SW 1271 (cell line): ENCODE measurements at places on chromosomes 12 and 14.

DNA sequence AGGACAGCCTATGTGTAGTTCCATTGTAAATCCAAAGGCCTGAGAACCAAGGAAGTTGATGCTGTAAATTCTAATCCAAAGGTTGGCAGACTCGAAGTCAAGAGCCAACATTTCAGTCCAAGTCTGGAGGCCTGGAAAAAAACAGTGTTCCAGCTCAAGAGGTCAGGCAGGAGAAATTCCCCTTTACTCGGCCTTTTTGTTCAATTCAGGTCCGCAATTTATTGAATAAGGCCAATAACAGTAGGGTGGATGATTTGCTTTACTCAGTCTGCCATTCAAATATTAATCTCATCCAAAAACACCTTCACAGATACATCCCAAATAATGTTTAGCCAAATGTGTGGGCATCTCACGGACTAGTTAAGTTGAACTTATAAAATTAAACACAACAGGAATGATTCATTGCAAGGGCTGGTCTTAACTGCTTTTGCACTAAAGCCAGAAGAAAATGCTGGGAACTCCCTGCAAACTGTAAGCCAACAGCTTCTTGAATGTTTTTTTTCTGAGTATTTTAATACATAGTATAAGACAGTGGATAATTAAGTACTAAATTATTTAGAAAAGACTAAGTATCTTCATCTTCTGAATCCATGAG lies 197.4 kb upstream of the GARIN6 start:
- DNase-seq = no peak

DNA sequence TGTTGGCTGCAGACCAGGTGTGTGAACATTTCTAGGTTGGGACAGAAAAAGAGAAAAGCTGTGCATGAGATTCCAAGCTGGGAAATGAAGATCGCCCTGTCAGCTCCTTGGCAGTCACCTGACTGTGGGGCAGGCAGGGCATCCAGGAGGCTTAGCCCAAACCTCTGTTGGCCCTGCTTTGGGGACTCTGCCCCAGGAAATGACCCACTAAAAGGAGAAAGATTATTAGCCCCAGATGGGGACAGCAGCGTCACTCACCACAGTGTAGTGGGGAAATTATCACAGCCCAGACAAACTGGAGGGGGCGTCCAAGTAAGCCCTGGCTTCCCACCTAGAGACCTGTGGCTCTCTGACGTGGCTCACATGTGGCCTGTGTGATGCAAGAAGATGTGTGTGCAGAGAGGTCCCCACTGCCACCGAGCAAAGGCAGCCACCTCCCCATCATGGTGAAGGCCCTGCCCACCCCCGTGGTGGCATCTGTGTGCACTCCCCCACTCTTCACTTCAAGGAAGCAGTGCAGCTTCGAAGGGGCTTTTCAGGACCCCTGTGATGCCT lies 39.1 kb downstream of the DIO3 start:
- no peak for DNase-seq

GRCh38 chr14:69753860-69754259 lies 13.1 kb upstream of the SRSF5 start:
- no peak for DNase-seq

- no peak for DNase-seq
These were observed 93.0 kb upstream of the MGAT4C start for GRCh38 chr12:86349196-86349595.

DNA sequence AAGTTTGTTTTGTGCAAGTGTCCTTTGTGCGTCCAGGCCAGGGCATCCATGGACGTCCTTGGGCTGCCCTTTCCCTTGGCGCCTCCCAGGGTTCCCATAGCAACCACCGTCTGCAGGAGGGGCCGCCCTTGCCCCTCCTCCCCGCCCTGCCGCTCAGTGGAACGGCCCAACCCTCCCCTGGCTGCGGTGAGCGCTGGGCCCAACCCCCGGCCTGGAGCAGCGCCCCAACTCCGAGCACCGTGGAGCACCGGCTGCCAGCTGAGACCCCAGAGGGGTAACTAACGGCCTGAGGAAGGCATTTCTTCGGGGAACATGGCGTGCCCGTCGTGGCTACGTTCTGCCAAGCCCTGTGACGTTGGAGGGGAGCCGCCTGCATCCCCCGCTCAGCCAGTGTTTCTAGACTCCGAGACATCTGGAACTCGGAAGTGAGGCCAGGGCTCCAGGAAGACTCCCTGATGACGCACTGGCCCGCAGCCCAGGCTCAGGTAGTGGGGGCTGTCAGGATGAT lies 5.3 kb upstream of the ACACB start:
- DNase-seq = peak; percentile 91

DNA sequence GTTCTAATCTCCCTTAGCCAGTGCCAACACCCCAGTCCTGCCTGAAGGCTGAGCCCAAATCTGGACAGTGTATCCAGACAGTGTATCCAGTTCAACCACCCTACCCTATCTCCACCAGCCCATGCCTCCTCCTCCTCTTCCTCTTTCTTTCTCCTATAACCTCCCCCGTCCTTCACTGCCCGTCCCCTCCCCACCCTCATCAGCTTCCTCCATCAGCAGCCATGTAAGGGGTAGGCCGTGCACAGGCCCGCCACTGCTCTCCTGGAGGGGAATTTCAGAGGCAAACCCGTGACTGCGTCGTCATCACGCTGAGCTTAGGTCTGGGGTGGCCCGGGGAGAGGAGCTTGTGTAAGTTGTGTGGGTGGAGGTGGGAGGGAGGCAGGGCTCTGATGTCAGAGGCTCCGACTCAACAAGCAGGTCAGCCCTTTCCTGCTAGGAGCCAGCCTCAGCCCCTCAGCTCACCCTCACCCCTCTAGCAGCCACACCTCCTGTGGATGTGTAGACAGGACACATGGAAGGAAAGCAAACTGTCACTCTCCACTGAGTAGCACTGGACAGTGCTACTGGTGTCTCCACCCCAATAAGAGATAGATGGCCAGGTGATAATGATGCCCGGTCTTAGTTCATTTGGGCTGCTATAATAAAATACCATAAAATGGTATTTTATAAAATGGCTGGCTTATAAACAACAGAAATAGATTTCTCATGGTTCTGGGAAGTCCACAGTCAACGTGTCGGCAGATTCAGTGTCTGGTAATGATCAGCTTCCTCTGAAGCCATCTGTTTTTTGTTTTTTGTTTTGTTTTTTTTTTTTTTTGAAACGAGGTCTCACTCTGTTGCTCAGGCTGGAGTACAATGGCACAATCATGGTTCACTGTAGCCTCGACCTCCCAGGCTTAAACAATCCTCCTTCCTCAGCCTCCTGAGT lies 50.5 kb downstream of the IRF2BPL start:
- DNase-seq = no peak

DNA sequence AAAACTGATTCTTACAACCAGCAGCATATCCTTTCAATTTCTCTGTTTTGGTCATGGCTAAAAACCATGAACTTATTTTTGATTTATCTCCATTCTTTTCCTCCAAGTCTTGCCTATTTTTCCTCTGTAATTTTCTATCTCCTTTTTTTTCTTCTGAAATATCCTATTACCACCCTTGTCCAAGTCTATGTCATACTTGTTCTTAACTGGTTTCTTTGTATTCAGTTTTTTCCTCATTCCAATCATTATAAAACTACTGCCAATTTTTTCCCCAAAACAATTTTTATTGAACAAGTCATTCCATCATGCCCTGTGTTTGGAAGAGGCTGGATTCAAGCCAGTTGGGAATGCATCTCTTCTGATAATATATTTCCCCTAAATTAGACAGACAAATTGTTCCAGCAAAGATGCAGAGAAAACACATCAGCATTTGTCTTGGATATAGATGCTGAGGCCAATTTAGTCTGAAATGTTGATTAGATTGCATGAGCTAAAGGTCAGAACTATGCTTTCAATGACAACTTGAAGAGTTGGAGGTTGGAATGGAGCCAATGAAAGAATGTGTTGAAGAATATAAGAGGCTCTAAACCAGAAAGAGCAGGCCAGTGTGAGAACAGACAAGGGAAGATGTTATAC lies 30.7 kb downstream of the OTOGL start:
- DNase-seq = no peak

GRCh38 chr12:43151441-43151981 lies 400.5 kb downstream of the ADAMTS20 start:
- no peak for DNase-seq

GRCh38 chr14:96122496-96122895 lies 82.1 kb upstream of the BDKRB2 start:
- no peak for DNase-seq

DNA sequence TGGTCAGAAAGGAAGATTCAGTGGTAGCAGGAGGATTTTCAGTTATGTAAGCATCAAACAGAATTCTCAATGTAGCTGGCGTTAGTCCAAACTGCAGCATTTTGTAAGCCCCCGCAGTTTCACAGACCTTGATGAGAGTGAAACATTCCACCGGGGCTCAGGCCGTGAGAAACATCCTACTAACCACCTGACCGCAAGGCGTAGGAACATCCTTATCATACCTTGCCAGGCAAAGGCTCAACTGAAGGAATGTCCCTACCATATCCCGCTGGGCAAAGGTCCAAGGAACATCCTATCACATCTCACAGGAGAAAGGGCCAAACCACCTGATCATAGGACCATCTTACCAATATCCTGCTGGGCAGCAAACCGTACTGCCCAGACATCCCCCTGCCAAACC lies 624.8 kb upstream of the TMEM132C start:
- DNase-seq = no peak

- no peak for DNase-seq
These were observed 21.5 kb downstream of the CMKLR1 start for GRCh38 chr12:108317308-108318234.

GRCh38 chr14:22180045-22180444 lies 409.0 kb downstream of the DAD1 start:
- no peak for DNase-seq
